ENCODE measurements at places on chromosomes 3 and 15. TPM values are rescaled to one million over a fixed set of nuclear protein-coding genes. Genes with fewer than 3 reads are reported as not detected.
A peak's percentile ranks its signal among the peaks of the same experiment; 100 is the strongest.

DNA sequence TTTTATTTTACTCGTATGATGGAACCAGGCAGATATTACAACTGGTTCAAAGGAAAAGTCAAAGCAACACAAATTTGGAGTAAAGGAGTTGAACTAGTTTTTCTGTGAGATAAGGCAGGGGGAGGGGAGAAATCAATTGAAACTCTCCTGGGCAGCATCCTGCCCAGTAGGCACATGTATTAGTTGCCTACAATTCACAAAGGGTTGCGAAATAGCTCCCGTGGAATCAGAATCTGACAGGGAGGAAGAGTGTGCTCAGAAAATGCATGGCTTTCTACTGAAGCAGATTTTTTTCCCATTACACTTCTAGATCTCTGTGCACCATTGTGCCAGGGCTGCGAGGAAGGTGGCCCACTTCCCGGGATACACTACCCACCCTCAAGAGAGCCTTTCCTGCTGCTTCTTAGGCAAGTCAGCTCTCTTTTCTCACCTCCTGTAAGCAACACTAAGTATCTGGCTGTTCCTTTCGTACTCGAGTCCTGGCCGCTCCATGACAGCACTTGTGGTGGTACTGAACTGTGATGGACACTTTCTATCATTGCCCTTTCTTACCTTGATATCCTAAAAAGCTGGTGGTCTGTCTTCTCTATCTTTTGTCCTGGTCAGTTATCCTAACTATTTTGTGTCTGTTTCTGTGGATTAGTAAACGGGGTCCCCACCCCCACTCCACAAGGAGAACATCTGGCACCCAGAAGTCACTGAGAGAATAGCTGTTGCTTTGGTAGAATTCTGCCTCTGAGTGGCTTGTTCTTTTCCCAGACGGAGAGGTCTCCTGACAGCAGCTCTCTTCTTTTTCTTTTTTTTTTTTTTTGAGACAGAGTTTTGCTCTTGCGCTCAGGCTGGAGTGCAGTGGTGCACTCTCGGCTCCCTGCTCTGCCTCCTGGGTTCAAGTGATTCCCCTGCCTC lies 74.8 kb downstream of the RPL39L start:
- DNase-seq: peak; percentile 17

GRCh38 chr15:63094495-63094931 lies 27.1 kb upstream of the LACTB start:
- peak; percentile 86 for DNase-seq

DNA sequence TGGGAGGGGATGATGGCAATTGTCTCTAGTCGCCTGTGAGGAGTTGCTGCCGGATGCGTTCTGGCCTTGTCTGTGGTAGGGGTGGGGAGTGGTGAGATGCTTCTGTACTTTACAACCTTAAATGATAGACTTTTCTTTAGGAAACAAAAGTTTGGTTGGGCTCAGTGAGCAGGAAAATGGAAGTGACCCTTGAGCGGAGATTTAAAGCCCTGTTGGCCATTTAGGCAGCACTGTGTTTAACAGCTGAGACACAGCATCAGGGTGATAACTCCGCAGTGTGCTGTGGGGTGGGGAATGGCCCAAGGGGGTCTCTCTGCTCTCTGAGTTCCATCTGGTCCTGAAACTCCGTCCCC lies 36.6 kb downstream of the SPSB4 start:
- DNase-seq: no peak

GRCh38 chr15:60718661-60719069 lies 239.7 kb upstream of the ICE2 start:
- no peak for DNase-seq

DNA sequence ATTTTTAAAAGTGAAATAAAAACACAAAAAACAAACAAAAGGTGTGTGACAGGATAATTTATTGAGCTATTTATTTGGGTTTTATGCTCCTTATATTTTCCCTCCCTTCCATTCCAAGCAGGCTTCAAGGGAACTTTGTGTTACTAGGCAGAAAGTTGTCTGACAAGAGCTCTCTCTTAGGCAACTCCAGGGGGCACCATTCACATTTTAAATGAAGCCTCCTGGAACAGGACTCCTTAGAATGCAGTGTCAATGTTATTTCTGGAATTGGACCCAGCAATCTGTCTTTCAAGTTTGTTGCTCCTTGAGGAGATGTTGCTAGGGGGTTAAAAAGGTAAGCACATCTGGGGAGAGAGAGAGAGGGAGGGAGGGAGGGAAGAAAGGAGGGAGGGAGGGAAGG lies 5.4 kb upstream of the RFX7 start:
- DNase-seq: peak; percentile 58

DNA sequence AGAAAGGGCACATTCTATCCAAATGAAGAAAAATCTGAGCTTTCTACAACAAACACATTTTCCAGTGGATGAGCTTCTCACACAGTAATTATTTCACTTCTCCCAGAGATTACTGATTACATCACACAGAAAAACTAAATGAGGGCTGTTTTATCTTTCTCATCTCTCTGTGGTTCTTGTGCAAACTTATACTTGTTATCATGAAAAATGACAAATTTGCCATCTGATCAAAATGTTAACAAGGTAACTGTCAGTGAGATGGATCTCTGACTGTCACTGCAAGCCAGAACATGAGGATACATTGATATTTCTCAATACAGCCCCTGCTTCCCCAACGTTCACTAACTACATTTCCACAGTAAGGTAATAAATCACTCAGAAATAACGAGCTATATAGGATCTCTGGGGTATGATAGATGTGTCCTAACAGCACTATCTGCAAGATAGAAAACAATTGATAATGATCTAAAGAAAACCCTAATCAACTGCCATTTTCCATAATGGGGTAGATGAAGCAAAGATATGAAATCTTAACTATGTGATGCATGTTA lies 829.3 kb upstream of the CFAP20DC start:
- no peak for DNase-seq

DNA sequence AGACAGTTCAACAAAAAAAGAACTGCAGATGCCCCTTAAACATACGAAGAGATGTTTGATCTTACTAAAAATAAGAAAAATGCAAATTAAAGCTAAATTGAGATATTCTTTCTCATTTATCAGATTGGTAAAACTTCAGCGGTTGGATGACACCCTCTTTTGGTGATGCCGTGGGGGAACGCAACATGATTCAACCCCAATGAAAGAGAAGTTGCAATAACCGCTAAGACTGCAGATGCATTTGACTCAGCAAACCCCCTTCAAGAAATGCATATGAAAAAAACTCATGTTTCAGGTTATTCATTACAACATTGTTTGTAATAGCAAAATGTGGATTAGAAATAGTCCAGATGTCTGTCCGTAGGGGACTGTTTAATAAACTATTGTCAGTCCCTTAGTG lies 3.6 kb downstream of the KLHL6 start:
- DNase-seq: no peak

DNA sequence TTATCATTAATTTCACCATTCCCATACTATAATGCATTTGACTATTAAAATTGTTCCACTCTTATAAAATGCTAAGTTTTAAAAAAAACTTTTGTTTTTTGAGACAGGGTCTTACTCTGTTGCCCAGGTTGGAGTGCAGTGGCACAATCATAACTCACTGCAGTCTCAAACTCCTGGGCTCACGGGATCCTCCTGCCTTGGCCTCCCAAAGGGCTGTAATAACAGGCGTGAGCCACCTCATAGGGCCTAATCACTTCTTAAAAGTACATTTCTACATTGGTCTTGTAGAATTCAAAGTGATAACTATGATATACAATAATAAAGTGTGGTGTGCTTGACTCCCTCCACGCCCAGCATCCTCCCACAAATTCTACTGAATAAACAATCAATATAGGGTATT lies 3.0 kb downstream of the DENND4A start:
- no peak for DNase-seq

DNA sequence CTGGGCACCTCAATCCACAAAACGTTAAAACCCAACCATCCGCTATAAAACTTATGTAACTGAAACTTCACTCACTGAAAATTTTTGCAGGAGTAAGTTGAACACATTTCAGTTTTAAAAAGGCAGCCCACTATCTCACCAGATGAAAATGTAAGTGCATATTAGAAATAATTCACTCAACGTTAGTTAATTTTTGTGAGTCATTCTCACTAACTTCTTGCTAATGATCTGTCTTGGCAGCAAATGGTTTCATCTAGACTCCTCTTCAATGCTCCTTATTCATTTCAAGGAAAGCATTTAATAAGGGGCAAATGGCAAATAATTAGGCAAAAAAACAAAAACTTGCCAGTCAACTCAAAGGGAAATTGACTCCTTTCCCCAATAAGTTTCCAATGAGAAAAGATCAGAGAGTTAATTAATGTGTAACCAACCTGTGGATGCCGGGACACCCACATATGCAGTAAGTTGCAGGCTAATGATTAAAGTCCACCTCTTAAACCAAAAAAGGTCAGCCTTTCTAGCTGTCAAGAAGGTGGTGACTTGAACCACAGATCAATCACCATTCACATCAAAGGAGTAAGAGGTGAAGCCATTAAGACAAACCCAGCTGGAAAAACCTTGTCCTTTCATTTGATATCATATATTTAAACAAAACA lies 22.9 kb upstream of the PRICKLE2 start:
- DNase-seq: no peak

- no peak for DNase-seq
Observed at GRCh38 chr3:113985541-113985940, 37.7 kb downstream of the ZDHHC23 start.

DNA sequence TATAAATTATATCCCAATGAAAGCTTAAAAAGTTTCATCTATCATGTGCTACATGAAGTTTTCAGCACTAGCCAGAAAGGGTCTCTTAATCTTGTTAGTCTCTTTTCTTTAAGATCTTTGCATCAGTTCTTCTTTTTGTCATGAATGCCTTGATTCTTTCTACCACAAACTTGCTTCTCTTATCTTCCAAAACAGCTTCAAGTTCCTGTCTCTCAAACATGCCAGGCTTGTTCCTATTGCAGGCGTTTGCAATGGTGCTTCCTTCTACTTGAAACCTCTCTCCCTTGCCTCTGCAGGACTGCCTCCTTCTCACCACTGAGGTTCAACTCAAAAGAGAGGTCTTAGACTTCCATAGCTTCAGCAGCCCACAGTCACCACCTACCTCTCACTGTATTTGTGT lies 104.3 kb upstream of the FRMD4B start:
- no peak for DNase-seq

- no peak for DNase-seq
Observed at GRCh38 chr3:52361898-52362297, 45.8 kb downstream of the DNAH1 start.

- no peak for DNase-seq
Observed at GRCh38 chr15:69298697-69299441, at the start of gene PAQR5. PAQR5 (plus strand) TSS chr15:69298912; CDS start chr15:69360081, 61,169 bp downstream.

DNA sequence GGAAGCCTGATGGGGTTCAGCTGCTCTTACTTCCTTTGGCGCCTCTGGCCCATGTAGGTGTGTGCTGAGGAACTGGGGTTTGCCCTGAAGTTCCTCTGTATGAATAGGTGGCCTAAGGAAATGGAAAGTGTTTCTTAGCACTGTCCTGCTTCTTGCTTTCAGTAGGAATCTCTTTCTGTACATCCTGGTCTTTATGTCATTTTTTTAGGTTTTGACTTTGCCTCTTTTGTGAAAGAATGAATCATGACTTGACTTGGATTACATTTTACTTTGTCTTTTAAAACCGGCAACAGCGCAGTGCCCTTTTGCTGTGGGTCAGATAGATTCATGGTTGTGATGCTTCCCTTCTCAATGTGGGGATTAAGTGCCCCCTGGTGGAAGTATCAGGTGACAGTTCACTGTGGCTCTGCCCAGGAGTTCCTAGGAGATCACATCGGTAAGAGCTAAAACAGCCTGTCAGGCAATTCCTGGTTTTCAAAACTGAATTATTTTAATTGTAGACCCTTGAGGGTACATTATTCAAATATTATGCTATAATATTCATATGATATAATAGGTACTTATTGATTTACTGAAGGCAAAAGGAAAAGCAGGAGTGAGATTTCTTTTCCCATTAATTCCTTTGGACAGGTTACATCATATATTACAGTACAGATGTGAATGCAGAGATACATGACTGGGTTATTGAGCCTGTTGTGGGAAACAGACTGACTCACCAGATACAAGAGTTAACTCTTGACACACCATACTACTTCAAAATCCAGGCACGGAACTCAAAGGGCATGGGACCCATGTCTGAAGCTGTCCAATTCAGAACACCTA lies 95.4 kb downstream of the HCN4 start:
- peak; percentile 67 for DNase-seq

DNA sequence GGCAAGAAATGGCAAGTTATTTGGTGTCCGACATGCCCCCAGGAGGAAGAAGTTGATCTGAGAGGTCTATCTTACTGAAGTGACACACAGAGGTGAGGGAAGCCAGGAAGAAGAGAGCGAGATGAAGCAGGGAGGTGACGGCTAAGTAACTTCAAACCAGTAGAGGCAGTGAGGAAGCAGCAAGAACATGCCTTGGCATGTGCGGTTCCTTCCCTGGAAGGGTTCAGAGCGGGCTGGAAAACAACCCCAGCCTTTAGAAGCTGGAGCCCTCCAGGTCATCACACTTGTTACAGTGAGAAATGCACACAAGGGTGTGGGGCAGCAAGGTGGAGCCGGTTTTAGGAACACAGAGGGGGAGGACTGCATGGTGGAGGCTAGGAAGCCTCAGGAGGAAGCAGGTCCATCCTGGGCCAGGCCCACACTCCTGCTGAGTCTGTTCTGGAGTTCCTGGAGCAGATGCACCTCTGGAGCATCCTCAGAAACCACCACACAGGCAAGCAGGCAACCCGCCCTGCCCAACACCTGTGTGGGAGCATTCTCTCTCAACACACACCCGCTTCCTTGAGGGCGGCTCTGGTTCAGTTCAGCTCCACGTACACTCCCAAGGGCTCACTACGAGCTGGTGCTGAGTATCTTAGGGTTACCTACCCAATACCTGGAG lies 47.1 kb downstream of the POC1A start:
- no peak for DNase-seq

DNA sequence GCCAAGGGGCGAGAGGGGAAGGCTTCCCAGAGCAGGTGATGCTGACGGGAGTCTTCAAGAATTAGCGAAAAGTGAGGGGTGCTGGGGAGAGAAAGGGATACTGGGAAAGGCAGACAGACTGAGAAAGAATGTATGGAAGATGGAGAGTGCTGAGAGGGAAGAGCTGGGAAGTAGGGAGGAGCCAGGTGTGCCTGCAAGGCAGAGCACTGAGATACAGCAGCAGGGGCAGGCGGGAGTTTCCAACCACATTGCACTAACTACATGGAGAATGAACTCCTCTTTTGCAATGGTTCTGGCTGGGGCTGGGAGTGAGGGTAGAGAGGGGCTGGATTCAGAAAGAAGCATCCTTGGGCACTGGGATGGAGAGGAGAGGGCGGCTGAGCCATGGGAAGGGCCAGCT lies 16.0 kb upstream of the CRABP1 start:
- DNase-seq: no peak

- no peak for DNase-seq
Observed at GRCh38 chr3:59321881-59322540, 272.2 kb upstream of the CFAP20DC start.

- peak; percentile 45 for DNase-seq
Observed at GRCh38 chr3:116473602-116474001, 28.3 kb upstream of the LSAMP start.

The NR2E3 gene
- total RNA-seq: under 0.01 TPM

The GPR27 gene
- not detected for total RNA-seq

The TMEM207 gene
- not detected for total RNA-seq

The MYZAP gene
- not detected for total RNA-seq

The CCK gene
- not detected for total RNA-seq

The ZIC4 gene
- not detected for total RNA-seq

Data from IMR-90 (cell line).